ENCODE measurements at places on chromosomes 7 and 10. TPM values are rescaled to one million over a fixed set of nuclear protein-coding genes. Genes with fewer than 3 reads are reported as not detected.

ASL gene
- polyA plus RNA-seq = 25.9 TPM

MCMBP gene
- polyA plus RNA-seq = 61.4 TPM

CYP2C9 gene
- not detected for polyA plus RNA-seq

ODAD2 gene
- 1.3 TPM for polyA plus RNA-seq

RAB18 gene
- polyA plus RNA-seq = 93.5 TPM

MMD2 gene
- polyA plus RNA-seq = not detected

RNF32 gene
- polyA plus RNA-seq = 1.3 TPM

HOXA13 gene
- polyA plus RNA-seq = not detected

PILRA gene
- polyA plus RNA-seq = 0.30 TPM

STARD3NL gene
- polyA plus RNA-seq = 93.4 TPM

CYP26C1 gene
- not detected for polyA plus RNA-seq

HECW1 gene
- 3.2 TPM for polyA plus RNA-seq

PRLHR gene
- polyA plus RNA-seq = not detected

Data from AG04450 (cell line).